Lung (tissue), 17 donors: ENCODE measurements at places on chromosomes 12 and 14.
A peak's percentile ranks its signal among the peaks of the same experiment; 100 is the strongest.

- H3K4me3 ChIP-seq: no peak overlapping the region
- H3K27me3 ChIP-seq: peaks cover 4% of the 10 kb centered on the region
- H3K36me3 ChIP-seq: no peaks in the 10 kb centered on the region
Measured at GRCh38 chr12:130481392-130481879, 143.7 kb downstream of the PIWIL1 start.

- H3K4me1 ChIP-seq: no peaks in the 10 kb centered on the region
- peak; percentile 5 for DNase-seq
- no peaks in the 10 kb centered on the region for H3K27me3 ChIP-seq
- H3K4me3 ChIP-seq: no peak overlapping the region
- H3K27ac ChIP-seq: no peak overlapping the region
Measured at GRCh38 chr14:87935081-87935828, 57.7 kb downstream of the GALC start.

- no peak overlapping the region for H3K4me3 ChIP-seq
- H3K27me3 ChIP-seq: no peaks in the 10 kb centered on the region
- H3K36me3 ChIP-seq: no peaks in the 10 kb centered on the region
- H3K27ac ChIP-seq: no peak overlapping the region
Measured at GRCh38 chr14:100785626-100786025, 40.3 kb upstream of the MEG3 start.

GRCh38 chr14:65422088-65422834 lies 9.7 kb downstream of the FUT8 start:
- no peaks in the 10 kb centered on the region for H3K4me1 ChIP-seq
- H3K27ac ChIP-seq: no peak overlapping the region
- peaks cover 1% of the 10 kb centered on the region for H3K36me3 ChIP-seq
- H3K27me3 ChIP-seq: no peaks in the 10 kb centered on the region
- no peak overlapping the region for H3K4me3 ChIP-seq
- DNase-seq: no peak

- DNase-seq: no peak
- no peaks in the 10 kb centered on the region for H3K36me3 ChIP-seq
- H3K4me1 ChIP-seq: peaks cover 6% of the 10 kb centered on the region
- no peaks in the 10 kb centered on the region for H3K27me3 ChIP-seq
- no peak overlapping the region for H3K4me3 ChIP-seq
- no peak overlapping the region for H3K27ac ChIP-seq
Measured at GRCh38 chr14:56129933-56130332, 11.7 kb downstream of the PELI2 start.
